ENCODE measurements at places on chromosomes 4 and X.

GRCh38 chr4:60737858-60738257 is 462.3 kb upstream of the ADGRL3 start:
- DNase-seq = no peak

GRCh38 chrX:8067754-8068462 is 103.2 kb downstream of the VCX2 start:
- no peak for DNase-seq

GRCh38 chrX:48569958-48570357 is 4.3 kb upstream of the RBM3 start:
- DNase-seq = no peak

GRCh38 chrX:40323977-40324376 is 226.2 kb upstream of the BCOR start:
- DNase-seq = no peak

DNA sequence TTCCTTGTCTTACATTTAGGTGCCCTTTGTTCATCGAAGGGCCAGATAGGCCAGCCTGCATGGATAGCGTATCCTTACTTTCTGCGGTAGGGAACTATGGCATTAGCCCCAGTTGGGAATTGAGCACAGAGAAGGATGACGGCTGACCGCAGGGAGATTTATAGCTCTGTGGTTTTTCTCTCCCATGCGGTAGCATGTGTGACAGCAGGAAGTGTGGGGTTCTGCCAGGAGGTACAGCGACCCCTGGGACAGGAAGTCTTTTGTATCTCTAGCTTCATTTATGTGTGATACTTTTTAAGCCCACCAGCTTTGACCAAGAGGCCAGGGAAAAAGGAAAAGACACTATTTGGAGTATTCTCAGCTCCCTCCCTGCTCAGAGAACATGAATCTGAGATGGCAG is 33.1 kb downstream of the GAB3 start:
- DNase-seq = peak; percentile 17

GRCh38 chrX:121322159-121322558 is 274.7 kb downstream of the GLUD2 start:
- no peak for DNase-seq

GRCh38 chrX:68536429-68536828 is 37.6 kb downstream of the YIPF6 start:
- DNase-seq = no peak

DNA sequence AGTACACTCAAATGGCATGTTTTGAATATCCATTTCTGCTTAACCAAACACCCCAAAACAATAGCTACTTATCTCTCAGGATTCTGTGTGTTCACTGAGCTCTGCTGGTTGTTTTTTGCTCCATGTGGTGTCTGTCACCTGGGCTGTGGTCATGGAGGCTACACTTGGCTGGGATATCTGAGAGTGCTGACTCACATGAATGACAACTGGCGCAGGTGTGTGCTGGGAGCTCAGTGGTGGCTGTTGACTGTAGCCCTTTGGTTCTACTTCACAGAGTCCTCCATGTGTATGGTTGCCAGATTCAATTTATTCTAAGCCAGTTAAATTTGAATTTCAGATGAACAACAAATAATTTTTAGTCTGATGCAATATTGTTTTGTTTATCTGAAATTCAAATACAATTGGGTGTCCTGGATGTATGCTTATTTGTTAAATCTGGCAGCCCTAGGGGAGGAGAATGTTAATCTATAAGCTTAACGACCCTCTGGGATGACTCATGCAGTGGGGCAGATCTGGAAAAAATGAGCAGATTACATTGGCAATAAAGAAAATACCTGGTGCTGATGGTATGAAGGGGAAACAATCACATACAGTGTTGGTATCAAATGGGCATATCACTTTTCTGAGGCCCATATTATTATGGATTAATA is 28.2 kb upstream of the TCEAL4 start:
- no peak for DNase-seq

DNA sequence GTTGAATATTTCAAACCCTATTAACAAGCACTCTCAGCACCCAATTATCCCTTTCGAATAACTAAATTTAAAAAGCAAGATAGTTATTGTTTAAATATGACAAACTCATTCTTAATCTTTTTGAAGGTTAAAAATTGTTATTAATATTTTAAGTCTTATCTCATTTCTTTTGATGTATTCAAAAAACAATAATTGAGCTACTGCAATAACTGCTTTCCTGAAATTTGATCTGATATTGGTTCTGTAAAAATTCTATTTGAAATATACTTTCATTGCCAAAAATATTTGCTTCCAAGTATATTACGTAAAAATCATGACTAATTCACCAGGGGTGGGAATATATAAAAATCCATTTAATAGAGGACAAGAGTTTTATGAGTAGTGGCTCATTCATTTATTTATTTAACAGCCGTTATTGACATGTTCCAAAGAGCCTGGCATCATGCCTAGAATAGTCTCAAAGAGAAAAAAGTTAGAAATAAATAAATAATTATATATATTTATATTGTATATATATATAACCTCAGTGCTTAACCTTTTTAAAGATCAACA is 34.4 kb downstream of the GLRA3 start:
- no peak for DNase-seq

GRCh38 chr4:113725963-113726362 is 35.6 kb downstream of the CAMK2D start:
- no peak for DNase-seq

DNA sequence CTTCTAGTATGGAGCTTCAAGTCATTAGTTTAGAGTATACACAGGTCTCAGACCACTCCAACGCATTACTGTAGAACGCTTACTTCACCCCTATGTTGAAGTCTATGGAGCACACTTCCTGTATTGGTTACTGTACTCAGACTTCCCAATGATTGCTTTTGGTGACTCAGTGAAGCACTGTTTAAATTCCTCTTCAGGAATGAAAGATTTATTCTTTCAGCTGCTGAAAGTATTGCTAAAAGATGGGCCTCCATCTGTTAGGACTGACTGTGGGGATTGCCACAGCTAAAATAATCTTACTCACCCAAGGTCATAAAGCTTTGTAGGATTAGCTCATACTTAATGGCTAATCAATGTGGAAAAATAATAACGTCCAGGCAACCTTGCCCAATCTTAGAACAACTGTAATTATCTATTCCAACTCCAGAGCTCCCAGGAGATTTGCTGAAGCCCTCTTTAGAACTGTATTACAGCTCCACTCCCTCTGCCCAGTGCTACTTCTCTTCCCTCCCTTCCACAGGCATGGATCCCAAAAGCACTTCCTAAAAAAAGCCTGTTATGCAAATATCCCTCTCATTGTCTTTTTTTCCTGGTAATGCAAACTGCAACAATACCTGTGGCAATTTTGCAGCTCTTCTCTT is 281.9 kb upstream of the HS3ST1 start:
- DNase-seq = no peak

DNA sequence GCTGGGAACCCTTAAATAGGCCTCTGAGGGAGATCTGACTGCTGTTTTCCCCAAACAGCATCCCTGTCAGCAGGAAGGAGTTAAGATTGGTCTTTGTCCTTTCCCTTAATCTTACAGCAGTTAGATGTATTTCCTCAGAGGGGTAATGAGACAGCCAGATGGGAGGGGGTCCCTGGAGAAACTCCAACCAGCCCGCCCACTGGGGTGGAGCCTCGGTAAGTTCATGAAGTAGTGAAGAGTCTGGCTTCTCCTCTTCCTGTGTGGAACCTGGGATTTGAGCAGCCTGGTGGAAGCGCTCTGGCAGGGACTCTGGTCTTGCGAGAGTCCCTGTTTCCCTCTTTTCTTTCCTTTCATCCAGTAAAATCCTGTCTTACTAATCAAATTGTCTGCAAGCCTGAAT is 330.0 kb downstream of the TLL1 start:
- DNase-seq = no peak

GRCh38 chr4:88446124-88446523 is 10.8 kb upstream of the HERC5 start:
- no peak for DNase-seq

DNA sequence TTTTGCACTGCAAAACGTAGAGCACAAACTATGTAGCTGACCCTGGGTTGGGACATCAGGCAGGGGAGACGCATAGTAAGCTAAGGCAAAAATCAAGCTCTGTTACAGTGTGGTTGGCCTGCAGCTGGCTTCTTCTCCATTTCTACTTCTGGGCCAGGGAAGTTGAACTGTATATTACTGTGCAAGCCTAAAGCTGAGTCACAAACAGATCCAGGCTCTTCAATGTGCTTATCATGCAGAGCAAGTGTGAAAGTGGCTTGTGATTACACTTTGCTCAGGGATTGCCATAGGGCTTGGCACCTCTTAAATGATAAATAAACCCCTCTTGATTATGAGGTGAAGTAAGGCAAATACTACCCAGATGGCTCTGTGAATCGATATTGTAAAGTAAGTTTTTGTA is 40.5 kb downstream of the CLDN34 start:
- DNase-seq = no peak

GRCh38 chrX:20739038-20739745 is 472.5 kb upstream of the RPS6KA3 start:
- DNase-seq = no peak

GRCh38 chr4:16572161-16572560 is 326.3 kb downstream of the LDB2 start:
- no peak for DNase-seq

- DNase-seq = no peak
Measured at GRCh38 chr4:99885063-99885664, 9.1 kb downstream of the LAMTOR3 start.

GRCh38 chrX:1462596-1463251 is 10.0 kb upstream of the ASMTL start:
- DNase-seq = no peak

- no peak for DNase-seq
Measured at GRCh38 chr4:6987588-6987961, 55.6 kb upstream of the TADA2B start.

GRCh38 chrX:45774961-45775360 is 574.3 kb upstream of the DIPK2B start:
- DNase-seq = no peak

DNA sequence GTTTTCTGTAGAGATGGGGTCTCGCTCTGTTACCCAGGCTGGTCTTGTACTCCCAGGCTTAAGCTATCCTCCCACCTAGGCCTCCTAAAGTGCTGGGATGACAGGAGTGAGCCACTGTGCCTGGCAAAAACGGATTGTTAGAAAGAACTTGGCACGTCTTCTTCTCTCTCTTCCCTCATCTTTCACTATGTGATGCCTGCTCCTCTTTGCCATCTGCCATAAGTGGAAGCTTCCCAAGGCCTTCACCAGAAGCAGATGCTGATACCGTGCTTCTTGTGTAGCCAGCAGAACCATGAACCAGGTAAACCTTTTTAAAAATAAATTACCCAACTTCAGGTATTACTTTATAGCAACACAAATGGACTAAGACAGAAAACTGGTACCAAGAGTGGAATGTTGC is 36.9 kb upstream of the HUWE1 start:
- no peak for DNase-seq

- no peak for DNase-seq
Measured at GRCh38 chrX:65866146-65866545, 173.7 kb downstream of the VSIG4 start.

GRCh38 chrX:115561605-115562479 is 868 bp downstream of the PLS3 start:
- DNase-seq = peak; percentile 70

- no peak for DNase-seq
Measured at GRCh38 chr4:55340266-55340665, 5.8 kb upstream of the SRD5A3 start.

DNA sequence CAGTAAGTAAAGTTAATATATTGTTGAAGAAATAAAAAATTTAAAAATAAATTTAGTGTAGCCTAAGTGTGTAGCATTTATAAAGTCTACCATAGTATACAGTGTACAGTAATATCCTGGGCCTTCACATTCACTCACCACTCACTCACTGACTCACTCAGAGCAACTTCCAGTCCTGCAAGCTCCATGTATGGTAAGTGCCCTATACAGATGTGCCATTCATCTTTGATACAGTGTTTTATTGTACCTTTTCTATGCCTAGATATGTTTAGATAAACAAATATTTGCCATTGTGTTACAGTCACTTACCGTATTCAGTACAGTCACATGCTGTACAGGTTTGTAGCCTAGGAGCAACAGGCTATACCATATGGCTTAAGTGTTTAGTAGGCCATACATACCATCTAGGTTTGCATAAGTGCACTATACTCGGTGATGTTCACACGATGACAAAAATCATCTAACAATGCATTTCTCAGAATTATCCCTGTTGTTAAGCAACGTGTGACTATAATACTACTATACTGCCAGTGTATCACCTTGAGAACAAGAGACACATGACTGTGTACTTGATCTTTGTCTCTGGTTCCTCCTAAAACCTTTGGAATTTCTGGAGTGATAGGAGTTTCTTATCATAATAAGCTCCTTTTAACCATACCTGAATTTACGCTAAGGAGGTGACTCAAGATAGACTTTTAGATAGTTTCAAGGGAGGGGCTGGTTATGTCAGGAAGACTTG is 25.8 kb upstream of the SEPTIN11 start:
- no peak for DNase-seq

DNA sequence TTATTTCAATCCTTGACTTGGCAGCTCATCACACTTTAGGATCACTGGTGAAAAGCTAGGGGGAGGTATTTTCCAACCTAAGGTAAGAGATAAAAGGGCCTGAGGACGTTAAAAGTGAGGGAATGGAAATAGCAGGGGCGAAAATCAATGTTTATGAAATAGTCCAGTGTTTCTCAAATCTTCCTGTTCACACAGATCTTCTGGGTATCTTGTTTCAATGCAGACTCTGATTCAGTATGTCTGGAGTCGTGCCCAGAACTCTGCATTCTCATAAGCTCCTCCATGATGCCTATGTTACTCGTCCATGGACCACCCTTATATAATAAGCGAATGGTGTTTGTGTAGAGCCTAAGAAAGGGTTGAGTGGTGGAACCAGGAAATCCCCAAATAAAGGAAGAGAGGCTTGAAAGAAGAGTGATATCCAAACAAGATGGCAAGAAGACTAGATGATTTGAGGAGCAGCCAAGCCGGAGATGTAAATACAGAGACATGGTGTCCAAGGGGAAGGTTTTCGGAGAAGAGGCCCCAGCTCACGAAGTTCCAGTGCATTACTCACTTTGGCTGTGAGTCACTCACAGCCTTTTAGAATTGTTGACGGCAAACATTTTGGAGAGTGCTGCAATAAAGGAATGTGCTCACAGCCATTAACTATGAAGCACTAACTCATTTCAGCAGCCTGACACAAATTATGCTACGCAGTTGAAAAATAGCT is 215.6 kb upstream of the PPARGC1A start:
- DNase-seq = no peak

GRCh38 chr4:138255917-138256597 is 13.9 kb upstream of the SLC7A11 start:
- DNase-seq = no peak

DNA sequence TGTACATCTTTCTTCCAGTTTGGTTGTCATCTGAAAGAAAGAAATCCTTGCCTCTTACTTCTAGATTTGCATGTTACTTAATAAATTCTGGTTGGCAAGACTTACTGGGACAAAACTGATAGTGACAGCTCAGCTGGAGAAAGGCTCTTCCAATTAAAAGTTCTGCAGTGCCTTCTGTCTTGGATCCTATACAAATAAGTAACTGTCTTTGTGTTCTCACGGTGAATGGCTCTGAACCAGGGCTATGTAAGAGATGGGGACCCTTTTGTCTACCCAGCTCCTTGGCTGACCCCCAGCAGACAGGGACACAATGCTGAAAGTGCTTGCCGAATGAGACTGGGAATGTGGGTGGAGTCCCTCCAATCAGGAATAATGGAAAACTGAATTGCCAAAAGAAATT is 89.5 kb downstream of the AASDH start:
- DNase-seq = no peak

GRCh38 chr4:75671802-75672421 is 1.3 kb downstream of the G3BP2 start:
- no peak for DNase-seq

- no peak for DNase-seq
Measured at GRCh38 chrX:15834827-15835595, 19.6 kb downstream of the AP1S2 start.

GRCh38 chrX:44996277-44996676 is 123.3 kb downstream of the KDM6A start:
- DNase-seq = no peak
